Spinal cord (tissue), 10 donors: ENCODE measurements at places on chromosomes 11 and 22.

GRCh38 chr11:121740902-121741301, 288.1 kb upstream of the SORL1-AS1 start:
- no peak for DNase-seq

DNA sequence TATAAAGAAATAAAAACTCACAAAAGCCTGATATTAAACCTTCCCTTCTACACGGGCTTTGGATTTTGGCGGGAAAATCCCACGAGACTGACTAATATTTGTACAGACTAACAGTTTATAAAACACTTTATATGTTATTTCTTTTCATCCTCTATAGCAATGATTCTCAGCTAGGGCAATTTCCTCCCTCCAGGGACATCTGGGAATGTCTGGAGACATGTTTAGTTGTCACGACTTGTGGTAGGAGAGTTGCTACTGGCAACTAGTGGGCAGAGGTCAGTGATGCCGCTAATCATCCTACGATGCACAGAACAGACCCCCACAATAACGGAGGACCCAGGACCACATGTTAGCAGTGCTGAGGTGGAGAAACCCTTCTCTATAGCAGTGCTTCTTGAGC, 304.8 kb upstream of the PITPNB start:
- no peak for DNase-seq

GRCh38 chr22:26534874-26535602, 22.8 kb upstream of the TFIP11 start:
- DNase-seq = no peak

DNA sequence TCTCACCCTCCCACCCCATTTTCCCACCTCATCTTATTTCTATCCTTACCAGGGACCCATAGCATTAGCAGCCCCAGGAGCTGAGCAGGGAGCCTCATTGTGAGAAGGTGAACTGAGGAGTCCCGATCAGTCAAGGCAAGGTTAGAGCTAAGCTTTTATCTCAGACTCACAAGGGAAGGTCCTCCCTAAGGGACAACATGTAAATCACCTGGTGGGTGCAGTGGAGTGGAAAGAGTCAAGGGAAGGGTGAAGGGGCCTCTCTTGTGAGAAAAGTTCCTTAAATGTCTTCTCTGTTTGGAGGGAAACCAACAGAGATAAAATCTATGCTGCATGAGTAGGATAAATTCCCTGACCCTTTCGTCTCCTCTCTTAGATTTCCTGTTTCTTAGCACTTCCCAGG, 85.9 kb downstream of the GAB4 start:
- no peak for DNase-seq

DNA sequence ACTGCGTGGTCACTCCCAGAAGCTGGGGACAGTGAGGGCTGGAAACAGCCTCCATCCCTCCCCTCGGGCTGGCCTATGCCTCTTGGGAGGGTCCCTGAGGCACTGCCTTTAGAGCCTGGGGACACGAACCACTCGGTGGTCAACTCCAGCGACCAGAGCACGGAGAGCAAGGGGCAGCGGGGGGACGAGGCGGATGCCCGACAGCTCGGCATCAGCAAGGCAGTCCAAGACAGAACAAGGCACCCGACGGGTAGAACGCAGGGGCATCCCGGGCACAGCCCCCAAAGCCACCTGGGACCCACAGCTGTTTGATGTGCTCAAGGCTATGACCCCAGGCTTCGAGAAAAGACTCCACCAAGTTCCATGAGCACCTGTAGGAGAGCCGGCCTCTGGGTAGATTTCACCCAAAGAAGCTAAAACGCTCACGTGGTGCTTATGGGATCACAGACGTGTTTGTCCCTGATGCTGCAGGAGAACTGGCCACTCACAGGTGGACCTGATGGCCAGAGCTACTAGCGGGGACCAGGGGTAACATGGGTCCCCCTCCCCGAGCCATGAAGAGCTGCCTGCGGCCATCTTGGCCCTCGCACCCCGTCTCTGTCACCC, 510 bp upstream of the LSP1 start:
- no peak for DNase-seq
